ENCODE measurements at places on chromosomes 6 and 20.

GRCh38 chr6:158715330-158716311 is 65.8 kb downstream of the SYTL3 start:
- DNase-seq = no peak

DNA sequence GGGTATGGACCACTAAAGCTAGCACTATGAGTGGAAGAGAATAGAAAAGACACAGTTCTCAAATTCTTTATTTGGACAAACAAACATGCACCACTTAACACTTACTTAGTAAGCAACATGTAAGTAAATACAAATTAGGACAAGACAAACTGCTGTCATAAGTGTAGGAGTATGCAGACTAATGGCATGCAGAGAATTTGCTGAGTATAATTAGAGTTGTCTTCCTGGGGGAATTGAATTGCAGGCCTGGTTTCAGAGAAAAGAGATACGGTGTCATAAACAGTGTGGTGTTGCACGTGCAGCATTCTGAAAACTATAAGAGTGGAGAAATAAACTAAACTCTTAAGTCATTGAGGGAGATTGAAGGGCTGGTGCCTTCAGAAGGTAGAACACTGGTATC is 125.2 kb upstream of the EYA4 start:
- DNase-seq = no peak

- no peak for DNase-seq
Observed at GRCh38 chr6:39056681-39057080, 8.1 kb downstream of the GLP1R start.

- no peak for DNase-seq
Observed at GRCh38 chr6:163971841-163972838, 557.6 kb downstream of the QKI start.

GRCh38 chr6:35218456-35218855 is 4.7 kb downstream of the SCUBE3 start:
- DNase-seq = no peak

DNA sequence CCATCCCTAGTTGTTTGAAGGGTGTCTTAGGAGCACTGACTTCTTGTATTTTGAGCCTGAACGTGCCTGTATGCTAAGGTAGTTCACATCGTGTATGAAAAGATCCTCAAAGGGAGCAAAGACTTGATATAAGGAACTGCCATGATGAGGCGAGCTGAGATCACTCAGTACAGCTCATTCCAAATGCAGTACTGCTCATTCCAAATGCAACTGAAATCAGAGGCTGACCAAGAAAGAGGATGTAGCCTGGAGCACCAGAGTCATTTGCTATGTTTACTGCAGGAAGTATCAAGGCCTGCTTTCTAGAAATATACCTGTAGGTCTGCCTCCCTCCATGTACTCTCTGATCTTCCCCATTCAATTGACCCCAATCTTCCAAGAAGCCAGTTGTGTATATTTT is 832.2 kb downstream of the EYS start:
- no peak for DNase-seq

GRCh38 chr6:8819446-8819845 is 384.1 kb upstream of the SLC35B3 start:
- DNase-seq = no peak

All from SK-MEL-5 (cell line).